ENCODE measurements at places on chromosomes 7 and 10.
A peak's percentile ranks its signal among the peaks of the same experiment; 100 is the strongest.

GRCh38 chr10:15440204-15440711 is 69.2 kb upstream of the FAM171A1 start:
- DNase-seq, result no peak

- no peak for DNase-seq
Measured at GRCh38 chr10:122077311-122077875, 88.4 kb downstream of the TACC2 start.

GRCh38 chr10:78894089-78894840 is 174.5 kb upstream of the ZMIZ1 start:
- DNase-seq, result no peak

DNA sequence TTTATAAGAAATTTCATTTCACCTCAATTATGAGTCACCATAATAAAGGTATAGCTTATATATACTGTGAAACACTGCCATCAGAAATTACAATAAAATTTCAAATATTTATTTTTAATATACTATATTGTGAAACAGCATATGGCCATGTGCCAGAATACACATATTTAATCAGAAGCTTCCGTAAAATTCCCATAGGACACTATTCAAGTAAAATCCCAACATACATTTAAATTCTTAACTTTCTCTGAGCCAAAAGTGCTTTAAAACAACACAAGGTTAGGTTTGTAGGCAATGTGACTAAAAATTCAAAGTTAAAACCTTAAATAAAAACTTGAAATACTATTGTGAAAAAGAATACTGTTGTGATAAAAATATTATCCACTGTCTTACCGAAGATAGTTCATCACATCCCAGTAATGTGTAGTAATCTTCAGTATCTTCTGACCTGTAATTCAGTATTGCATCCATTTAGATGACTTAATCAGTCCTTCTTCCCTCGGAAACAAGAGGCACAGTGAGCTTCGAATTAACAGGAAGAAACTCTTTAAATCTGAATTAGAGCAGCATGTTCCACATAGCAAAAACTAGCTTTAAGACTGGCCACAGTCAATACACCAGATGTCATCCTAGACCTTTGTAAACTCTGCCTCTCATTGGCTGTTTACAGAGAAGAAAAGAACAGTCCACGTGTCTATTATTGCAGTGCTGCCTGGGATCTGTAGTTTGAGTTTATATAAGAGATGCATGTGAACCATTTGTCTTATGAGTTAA is at the start of gene DNAJC12:
TSS of gene DNAJC12 (minus strand) at position 648 of the 774 bp plus-strand sequence. CDS start at position 471, 177 bp downstream.
- DNase-seq, result peak; percentile 37

- DNase-seq, result no peak
Measured at GRCh38 chr10:127117125-127117524, 79.3 kb downstream of the INSYN2A start.

- DNase-seq, result peak; percentile 13
Measured at GRCh38 chr7:97845622-97846203, 26.5 kb downstream of the ASNS start.

DNA sequence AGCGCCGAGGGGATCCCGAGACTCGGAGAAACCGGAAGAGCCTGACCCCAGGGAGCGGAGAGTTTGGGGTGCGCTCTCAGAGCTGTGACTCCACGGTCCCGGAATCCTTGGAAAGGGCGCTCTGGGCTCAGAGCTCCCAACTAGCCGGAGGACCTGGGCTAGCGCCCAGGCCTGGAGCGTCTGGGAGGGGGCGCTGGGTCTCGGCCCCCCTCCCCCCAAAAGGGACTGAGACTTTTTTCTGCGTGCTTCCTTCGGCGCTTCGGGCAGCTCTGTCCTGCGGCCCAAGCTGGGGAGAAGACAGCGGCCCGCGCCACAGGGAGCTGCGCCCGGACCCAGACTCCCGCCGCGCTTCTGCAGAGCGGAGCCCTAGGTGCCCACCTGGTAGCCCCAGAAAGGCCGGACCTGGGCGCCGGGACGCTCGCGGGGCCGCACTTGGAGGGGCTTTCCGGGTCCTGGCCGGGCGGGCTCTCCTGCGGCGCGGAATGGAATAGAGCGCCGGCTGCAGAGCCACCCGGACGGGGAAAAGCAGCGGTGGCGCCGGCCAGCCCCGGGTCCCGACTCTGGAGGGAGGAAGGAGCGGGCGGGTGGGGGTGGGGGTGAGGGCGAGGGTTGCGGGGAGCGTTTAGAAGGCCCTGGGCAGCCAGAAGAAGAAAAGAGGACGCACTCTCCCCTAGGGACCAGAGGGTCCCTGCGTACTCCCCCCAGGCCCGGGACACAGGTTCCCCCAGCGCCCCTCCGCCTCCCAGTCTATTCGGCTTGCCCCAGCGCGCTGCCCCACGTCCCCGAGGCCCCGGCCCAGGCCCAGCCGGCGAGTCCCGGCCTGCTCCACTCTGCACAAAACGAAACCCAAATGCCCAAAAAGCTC is 4.7 kb downstream of the ZNF503 start:
- no peak for DNase-seq

- no peak for DNase-seq
Measured at GRCh38 chr7:43577485-43577951, 5.4 kb upstream of the STK17A start.

DNA sequence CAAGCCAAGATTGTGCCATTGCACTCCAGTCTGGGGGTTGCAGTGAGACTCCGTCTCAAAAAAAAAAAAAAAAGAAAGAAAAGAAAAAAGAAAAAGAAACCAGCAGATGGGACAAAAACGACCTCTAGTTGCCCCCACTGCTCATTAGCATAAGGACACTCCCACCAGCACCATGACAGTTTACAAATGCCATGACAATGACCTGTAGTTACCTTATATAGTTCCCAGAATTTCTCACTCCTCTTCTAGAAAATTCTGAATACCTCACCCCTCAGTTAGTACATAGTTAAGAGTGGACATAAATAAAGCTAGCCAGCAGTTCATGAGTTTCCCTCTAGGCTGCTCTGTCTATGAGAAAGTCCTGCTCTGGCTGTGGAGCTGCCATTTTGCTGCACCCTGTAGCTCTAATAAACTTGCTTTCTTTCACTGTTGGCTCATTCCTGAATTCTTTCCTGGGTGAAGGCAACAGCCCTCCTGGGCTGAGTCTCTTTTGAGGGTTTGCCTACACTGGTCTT is 276.8 kb upstream of the AKR1E2 start:
- no peak for DNase-seq

DNA sequence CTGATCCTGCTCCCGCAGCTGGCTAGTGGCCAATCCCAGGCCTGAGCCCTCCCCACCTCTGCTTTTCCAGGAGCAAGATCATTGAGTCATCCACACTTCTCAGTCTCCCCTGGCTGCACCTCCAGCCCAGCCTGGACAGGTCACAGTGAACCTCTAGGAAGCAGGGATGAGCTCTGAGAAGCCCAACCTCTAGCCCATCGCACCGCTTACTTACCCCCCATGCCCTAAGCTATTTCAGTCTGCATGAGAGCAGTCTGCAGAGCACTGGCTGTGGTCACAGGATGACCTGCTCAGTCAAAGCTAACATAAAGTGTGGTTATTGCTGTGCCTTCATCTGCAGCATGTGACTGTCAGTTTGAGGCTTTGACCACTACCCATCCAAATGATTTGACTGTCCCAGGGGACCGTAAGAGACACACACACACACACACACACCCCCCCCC is 129.2 kb downstream of the SORBS1 start:
- DNase-seq, result no peak

DNA sequence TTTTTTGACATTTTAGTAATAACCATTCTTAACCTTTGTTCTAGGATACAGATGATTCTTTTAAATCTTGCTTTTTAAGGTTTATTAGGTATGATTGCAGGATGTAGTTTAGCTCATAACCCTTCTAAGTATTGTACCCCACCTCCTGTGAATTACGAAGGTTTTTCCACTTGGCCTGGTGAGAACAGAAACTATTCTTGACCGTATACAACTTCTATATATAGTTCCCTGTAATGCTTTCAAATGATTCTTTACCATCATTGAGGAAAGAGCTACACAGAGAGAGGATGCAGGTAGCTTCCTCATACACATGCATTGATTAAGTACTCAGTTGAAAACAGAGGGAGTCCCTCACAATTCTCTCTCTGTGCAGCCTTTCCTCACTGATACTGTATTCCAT is 86.3 kb downstream of the PALS2 start:
- no peak for DNase-seq

GRCh38 chr7:121406944-121407343 is 10.8 kb upstream of the FAM3C start:
- DNase-seq, result no peak

- DNase-seq, result peak; percentile 44
Measured at GRCh38 chr10:96370584-96371157, 11.9 kb upstream of the OPALIN start.

DNA sequence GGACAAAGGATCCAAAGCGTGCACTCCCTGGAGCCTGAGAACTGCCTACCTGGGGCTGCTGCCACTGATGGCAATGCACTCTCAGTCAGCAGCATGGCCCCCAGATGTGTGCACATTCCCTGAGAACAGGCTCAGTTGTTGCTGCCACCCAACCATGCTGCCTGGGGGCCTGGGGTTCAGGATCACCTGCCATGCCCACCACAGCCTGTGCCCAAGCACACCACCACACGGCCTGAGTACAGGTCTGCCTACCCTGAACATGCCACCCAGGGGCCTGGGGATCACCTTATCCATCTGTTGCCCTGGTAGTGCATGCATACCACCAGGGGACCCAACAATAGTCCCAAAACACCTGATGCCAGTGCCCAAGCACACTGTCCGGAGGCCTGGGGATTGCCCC is 1174.5 kb downstream of the SORCS1 start:
- DNase-seq, result no peak

DNA sequence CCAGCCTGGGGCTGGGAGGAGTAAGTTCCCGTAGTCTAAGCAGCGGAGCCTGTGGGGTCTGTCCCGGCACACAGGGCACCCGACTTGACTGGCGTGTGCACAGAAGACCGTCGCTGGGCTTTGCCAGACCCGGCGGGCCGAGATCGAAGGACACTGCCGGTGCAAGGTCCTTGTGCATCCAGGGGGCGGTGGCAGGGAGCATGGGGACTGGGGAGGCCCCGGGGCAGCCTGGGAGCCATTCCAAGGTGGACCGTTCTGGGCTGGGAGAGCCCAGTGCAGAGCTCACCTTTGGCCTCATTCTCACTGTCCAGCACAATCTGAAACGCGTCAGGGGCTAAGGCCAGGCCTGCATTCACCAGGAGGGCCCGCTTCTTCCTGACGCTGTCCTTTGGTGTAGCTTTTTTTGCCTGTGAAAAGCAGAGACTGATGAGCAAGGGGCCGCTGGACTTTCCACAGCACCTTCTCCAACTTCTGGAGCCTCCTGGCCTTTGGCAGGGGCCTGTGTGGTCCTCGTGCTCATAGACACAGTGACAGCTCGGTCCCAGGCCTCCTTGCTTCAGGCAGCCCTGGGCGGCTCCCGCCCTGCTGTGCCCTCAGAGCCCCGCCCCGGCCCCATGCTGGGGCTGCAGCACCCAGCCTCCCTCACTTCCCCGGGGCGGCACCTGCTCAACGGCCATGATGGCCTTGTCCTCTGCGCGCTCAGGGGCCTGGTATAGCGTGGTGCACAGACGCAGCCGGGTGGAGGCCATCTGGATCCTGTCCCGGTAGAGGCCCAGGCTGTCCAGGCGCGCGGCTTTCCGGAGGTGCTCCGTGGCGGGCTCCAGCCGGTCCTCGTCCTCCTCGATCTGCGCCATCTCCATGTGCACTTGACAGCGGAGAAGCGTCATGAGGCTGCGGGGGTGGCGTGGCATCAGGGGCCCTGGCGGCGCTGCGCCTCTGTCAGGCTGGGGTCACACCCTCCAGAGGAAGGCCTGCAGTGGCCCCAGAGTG is 20.3 kb downstream of the CFAP46 start:
- no peak for DNase-seq

DNA sequence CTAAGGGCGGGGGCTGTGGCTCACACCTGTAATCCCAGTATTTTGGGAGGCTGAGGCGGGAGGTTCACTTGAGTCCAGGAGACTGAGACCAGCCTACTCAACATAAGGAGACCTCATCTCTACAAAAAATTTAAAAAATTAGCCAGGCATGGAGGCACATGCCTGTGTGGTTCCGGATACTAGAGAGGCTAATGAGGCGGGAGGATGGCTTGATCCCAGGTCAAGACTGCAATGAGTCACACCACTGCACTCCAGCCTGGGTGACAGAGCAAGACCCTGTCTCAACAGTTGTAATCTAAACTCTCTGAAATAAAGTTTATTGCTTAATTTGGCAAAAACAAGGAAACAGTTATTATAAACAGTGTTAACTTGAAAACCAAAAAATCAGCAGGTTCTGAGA is 123.3 kb downstream of the USP6NL start:
- no peak for DNase-seq

DNA sequence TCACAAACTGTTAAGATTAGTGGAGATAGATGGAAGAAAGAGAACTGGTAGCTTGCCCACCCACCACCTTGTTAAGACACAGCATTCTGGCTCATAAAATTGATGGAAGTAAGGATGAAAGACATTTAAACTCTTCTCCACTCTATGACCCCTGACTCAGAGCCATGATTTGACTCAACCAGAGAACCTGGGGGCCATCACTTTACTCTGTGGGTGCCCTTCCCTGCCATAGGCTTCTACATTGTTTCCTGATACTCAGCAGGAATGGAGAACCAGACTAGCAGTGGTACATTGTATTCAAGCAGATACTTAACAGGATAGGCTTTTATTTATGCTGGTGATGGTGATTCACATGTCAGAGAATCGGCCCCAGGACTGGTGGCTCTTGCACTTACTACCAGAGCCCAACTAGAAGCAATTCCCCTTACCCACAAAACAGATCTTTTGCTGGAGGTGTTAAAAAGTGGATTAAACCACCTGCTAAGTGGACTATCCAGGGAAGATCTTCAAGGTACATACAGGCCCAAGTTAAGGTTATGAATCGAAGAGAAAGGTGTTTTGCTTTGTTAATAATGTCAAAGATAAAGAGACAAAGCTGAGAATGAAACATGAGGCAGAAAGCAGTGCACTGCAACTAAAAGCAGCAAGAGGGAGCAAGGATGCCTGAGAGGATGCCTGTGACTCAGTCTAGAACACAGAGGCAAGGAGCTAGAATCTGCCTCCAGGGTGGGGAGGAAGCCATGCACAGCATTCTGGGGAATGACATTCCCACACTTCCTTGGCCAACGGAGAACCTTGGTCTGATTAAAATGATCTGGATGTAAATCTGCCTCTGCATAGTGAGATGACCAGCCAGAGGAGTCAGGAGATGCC is 36.0 kb upstream of the GLI3 start:
- no peak for DNase-seq

GRCh38 chr7:105002-105401 is 87.4 kb upstream of the FAM20C start:
- no peak for DNase-seq

DNA sequence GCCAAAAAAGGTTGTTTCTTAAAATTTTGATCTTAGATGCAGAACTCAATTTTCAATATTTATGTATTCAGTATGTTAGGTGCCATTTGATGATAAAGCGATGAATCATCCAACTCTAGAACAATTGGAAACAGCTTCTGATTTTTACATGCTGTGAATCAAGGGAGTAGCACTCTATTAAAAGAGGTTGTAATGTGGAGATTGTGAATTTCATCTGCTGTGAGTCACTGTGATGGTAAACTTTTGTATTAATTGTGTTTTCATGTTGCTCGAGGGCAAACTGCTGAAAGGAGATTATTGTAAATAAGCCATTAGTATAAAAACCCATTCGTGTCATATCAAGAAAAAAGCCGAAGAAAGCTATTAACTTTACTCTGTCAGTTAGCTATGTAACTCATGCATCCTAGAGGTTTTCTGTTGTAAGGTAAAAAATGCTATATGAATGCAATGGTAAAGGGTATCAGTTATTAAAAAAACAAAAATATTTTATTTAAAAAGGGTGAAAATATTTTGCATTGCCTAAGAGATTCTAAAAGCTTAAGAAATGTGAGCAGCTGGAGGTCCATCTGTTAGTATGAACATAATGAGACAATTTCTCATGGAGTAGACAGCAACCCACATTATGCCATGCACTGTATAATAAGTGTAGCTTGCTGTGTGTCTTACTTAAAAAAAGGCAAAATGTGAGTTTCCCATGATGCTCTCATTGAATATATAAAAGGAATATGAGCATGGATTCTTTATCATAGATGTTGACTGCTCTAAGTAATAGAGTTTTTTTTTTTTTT is 511.0 kb upstream of the PCDH15 start:
- DNase-seq, result no peak
